Activated effector memory CD4-positive, alpha-beta T cell treated with anti-CD3 and anti-CD28 coated beads, Interleukin-2, amount 50 U/mL, for 16 hours (primary cell): ENCODE measurements at places on chromosomes 3 and 15.

DNA sequence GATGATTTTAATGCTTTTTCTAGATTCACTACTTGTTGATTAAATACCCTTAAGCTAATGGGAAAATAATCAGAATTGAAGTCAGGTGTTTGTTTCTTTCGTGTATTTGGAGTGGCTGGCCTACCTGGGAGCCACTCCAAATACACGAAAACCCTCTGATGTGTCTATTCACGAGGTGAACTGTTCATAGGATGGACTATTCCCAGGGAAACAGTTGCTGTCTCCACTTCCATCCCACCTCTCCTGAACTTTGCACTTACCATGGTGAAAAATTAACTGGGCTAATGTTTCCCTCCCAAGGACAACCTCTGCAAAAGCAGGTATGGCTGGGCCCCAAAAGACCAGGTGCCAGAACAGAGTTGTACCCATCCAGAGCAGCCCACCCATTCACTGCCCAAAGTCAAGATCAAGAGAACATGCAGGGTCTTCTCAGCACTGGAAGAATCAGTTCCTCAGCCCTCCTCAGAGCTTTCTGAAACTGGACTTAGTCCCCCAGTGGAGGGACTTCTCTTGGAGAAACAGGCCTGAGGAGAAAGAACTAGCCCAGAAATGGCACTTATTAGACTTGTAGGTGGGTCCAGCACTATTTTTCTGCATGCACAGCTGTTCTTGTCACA is 2.9 kb upstream of the SMAD3 start:
- DNase-seq: no peak

GRCh38 chr15:76201536-76202255 is 109.6 kb downstream of the ETFA start:
- peak; percentile 59 for DNase-seq

DNA sequence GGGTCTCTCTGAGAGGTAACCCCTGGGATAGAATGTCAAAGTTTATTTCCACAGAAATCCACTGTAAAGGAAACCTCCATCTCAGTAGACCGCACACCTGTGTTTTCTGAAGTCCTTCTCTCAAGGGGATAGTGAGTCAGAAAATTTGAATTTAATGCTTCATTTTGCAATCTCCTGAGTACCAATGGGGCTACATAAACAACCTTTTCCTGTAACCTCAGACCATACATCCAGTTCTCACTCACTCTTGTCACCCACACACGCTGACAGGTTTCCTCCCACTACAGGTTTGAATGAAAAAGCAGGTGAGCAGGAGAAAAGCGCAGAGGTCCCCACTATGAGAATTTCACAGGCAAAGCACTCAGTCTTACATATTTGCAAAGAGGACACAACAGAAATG is 165.3 kb upstream of the MCTP2 start:
- no peak for DNase-seq

DNA sequence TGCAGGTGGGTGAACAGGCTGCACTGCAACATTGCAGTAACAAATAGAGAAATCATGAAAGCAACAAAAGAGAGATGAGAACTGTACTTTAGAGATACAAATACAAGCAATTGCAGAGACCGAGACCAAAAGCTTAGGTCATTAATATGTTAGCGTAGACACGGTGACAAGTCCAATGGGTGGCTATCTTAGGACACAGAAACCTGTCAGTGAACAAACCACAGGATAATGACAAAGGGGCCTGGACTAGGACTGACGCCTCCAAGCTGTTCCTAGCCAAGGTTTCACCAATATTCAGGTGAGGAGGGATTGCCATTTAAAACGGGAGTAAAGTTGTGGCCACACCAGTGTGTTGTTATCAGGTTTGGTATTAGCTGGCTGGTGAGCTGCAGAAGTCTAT is 41.7 kb upstream of the BLM start:
- DNase-seq: peak; percentile 9

- no peak for DNase-seq
These were observed 5.3 kb downstream of the FOXP1 start for GRCh38 chr3:71578054-71578751.

DNA sequence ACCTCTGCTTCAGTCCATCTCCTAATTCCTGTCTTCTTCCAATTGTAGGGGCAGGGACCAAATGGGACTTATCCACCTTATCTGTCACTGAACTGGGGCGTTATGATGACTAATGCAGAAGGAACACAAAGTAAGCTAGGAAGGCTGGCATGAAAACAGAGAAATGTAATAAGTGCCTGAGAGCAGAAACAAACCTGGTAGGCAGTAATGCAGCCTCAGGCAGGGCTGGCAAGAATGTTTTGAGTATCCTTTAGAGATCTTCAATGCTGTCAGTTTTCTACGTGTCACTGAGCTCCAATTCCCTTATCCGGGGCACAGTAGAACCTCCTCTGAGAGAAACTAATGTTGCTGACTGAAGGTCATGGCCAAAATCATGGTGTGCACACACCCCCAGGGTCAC is 246.2 kb upstream of the TBL1XR1 start:
- no peak for DNase-seq

DNA sequence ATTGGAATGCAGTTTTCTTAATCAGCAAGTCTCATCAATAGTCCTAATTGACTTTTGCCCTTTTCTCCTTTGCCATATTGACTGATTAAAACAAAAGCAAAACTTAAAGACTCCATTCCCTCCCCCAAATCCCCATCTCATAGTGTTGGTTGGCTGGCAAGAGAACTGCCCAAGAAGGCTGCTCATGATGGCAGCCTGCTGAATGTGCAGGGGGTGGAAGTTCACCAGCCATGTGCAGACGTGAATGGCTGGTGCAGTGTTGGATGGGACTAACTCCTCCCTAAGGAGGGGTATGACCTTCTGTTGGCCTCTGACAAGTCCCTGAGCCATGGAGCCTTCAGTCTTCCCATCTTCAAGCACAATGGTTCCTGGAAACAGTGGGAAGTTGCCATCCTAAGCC is 7.0 kb downstream of the SMAD3 start:
- DNase-seq: no peak

GRCh38 chr3:61110576-61110975 is 140.7 kb downstream of the FHIT start:
- no peak for DNase-seq

- no peak for DNase-seq
These were observed 28.6 kb downstream of the CHP1 start for GRCh38 chr15:41259546-41260189.

- DNase-seq: no peak
These were observed 78.4 kb upstream of the PRR23E start for GRCh38 chr3:127114337-127115070.

GRCh38 chr3:178084938-178085816 is 451.1 kb upstream of the KCNMB2 start:
- peak; percentile 64 for DNase-seq

- DNase-seq: peak; percentile 78
These were observed 11.7 kb upstream of the SEMA3B start for GRCh38 chr3:50256978-50257890.

- no peak for DNase-seq
These were observed 77.6 kb upstream of the ALDH1L1 start for GRCh38 chr3:126257984-126258383.

DNA sequence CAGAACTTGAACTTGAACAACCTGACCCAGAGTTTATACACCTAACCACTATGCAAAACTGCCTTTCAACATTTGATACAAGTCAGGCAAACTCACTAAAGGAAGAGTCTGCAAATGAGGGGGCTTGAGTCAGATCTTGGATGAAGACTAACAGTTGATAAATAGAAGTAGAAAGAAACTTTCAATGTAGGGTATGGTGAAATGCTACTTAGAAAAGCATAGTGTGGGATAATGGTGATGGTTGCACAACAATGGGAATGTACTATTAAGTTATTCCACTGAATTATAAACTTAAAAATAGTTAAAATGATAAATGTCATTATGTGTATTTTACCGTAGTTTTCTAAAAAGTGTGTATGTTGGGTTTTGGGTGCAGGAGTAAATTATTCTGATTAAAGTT is 19.7 kb upstream of the ZNF280D start:
- DNase-seq: no peak

DNA sequence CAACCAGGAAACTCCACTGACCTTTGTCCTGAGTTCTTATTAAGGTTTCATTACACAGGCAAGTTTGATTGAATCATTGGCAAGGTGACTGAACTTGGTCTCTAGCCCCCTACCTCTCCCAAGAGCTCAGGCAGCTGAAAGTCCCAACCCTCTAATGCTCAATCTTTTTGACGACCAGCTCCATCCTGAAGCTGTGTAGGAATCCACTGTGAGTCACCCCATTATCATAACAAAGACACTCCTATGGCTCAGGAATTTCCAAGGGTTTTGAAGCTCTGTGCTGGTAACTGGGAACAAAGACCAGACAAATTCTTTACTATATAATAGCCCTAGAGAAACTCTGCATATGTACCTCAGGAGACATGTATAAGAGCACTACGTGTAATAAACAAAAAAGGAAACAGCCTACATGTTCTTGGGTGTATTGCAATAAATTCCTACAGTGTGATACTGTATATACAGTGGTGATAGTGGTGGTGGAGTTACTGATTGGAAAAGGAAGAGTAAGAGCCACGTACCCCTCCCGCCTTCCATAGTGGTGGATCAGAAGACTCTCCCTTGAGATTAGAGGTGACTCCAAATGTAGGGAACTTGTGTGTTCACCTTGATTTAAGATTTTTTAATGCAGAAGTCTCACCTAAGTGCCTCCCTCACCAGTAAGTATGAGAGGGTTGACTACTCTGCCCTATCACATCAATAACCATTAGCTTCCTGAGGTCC is 116.6 kb downstream of the ST8SIA2 start:
- DNase-seq: no peak

GRCh38 chr3:184261854-184262763 is 756 bp upstream of the CAMK2N2 start:
- peak; percentile 72 for DNase-seq

- DNase-seq: no peak
These were observed 360.8 kb downstream of the CHST2 start for GRCh38 chr3:143480344-143480743.

DNA sequence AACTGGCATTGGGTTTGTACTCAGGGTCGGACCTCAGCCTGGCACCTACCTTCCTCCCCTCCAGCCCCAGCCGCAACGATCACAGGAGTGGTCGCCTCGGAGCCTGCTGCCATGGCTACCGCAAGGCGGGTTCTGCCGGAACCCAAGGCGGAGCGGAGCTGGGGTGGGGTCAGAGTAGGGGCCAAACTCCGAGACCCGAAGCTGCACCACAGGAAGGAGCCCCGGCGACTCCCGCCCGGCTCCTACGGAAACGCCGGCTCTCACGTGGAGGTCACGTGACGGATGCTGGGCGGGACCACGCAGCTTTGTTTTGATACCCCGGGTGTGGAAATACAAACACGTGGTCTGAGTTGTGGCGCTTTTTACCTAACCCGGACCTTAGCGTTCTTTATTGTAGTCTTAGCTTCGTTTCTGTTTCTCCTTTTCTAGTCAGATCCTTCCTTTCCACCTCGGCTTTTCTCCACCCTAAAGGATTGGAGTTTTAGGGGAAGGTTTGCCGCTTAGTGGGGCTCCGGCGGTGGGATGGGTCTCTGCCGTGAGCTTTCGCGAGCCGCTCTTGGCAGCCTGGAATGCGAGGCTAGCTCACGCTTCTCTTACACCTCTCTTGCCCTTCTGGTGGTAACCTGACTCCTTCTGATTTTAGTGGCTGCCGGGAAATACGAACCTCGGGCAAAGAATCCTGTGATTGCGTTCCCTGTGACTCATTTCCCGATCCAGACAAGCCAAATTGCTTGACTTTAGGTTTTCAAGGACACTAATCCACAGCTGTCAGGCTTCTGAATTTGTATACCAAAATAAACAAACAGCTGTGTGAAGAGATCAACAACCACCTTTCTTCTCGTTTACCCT is at the start of gene HSPBAP1:
Gene HSPBAP1, minus strand, starts transcription at position 264 of the 849 bp plus-strand sequence. Its CDS starts 151 bp downstream, at position 113.
- peak; percentile 97 for DNase-seq

DNA sequence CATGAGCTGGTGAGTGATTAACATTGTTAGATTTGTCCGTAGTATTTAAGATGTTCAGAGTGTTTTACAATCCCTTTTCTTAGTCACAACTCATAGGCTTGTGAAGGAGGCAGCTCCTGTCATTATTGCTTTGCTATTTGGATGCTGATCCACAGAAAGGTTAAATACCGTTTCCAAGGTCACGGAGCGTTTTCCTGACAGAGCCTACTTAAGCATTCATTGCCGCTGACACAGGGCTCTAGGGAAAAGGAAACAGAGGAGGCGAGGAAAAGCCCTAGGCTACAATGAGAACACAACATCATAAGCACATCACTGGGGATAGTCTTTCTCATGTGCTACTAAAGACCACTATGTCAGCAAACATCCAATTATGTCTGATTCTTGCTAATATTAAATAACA is 38.5 kb upstream of the CPB1 start:
- DNase-seq: no peak

DNA sequence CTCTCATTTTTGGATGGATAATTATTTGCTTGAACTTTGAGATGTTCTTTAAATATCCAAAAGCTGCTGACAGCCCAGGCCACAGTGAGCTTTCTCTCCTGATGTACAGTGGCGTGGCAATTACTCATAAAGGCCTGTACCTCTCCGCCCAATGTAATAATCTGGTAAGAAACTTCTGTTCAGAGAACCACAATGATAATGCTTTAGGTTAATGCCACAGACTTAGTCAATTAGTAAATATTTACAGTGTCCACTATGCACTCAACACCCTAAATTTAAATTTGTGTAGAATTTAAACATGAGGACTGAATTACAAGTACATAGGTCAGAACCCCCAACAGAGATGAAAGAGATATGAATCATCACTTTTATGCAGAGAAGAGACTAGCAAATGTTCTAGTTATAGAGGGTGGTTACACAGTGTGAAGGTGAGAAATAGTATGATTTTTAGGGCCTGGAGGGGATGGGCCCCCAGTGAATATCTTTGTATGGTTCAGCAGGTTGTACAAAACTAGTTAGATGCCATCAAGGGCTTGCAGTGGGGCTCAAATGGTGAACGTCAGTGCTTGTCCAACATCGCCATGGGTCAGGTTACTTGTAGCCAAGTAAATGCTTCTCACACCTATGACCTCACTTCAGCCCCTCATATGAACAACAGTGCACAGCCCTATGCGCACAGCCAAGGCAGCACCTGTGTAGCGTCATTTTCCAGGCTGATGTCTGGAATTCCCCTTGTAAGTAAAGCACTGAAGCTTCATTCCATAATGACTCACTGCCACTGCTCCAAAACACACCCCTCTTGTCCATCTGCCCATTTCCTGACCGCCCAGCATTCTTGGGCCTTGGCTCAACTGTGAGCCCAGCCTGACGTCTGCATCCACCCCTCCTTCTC is 13.3 kb downstream of the ABHD2 start:
- no peak for DNase-seq

- peak; percentile 59 for DNase-seq
These were observed 25.3 kb downstream of the CHDH start for GRCh38 chr3:53820756-53821580.

- no peak for DNase-seq
These were observed 34.4 kb upstream of the TLE3 start for GRCh38 chr15:70132139-70132538.
